ENCODE measurements at places on chromosomes 4 and X.

DNA sequence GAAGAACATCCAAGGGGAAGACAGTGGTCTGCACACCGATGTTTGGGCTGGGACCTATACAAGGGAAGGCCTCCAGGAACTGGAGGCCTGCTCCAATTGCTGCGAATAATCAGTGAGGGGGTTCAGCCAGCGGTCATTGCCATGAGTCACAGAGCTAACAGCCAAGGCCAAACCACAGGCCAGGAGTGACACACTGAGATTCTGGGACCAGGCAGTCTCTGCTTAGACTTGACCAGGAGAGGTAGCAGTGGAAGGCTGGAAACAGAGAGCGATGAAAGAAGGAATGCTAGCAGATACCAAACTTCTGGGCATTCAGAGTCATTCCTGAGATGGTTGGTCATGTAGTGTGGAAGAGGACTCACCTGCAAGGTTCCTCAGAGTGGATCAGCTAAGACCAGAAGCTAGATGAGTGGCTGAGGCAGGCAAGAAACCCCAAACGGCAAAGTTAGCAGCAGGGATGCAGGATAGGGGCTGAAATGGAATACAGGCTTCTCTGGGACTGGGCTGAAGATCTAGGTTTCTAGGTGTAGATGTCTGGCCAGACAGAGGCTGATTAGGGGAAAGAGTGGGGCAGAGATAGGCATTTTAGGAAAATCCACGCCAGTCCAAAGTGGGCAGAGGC lies 54.7 kb downstream of the CNGA2 start:
- peak; percentile 61 for DNase-seq

DNA sequence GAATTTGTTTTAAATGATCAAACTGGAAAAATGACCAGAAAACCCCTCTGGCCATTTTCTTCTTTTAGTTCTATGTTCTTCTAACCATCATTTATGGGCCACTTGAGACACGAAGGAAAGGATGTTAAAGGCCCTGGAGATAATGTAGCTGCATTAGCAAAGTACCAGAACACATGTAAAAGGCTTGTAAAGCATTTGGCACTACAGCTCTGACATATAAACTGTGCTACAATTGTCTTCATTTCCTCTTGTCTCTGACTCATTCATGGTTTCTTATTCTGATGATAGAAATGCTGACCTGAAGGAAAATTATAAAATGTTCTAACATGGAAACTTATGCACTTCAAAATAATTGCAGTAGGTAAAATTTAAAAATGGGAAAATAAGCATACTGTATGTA lies 388.7 kb downstream of the FAT4 start:
- DNase-seq, result no peak

DNA sequence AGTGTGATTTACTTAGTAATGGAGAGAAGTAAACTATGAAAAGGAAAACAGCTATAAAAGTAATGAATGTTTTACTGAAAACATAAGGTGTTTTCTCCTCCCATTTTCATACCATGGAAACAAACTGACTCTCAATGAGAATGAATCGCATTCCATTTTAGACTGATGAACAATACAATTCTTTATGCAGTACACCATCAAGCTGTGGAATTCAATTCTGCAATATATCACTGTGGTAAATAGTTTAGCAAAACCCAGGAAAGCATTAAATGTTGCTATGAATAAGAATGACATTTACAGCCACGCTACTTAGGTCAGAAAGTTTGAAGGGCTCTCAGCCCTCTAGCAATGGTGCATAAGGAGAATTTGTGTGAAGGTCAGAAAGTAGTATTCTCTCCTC lies 7.4 kb downstream of the DCAF8L2 start:
- no peak for DNase-seq

DNA sequence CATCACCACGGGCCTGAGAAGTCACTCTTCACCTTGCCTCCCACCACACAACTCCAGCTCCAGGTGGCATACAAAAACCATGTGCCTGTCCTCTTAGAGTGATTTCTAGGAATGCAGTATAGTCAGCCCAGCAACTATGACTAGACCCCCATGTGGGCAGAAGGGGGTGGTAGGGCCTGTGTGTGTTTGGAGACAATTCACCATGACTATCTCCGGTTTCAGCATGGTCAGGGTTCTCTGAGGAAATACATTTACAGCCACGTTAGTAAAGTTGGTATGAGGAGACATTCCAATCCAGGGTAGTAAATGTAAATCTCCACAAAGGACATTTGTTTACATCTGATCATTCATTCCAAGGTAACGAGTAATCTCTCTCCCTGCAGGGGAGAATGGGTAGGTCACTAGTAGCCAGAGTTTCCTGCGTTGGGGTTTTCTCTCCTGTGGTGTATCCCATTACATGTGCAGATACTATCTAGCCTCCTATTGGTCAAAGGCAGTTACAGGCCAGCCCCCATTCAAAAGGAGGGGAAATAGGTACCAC lies 4.2 kb upstream of the MTMR1 start:
- DNase-seq, result no peak

GRCh38 chr4:14874990-14875389 lies 127.3 kb upstream of the CPEB2 start:
- DNase-seq, result no peak

GRCh38 chr4:105963461-105964400 lies 68.5 kb downstream of the NPNT start:
- no peak for DNase-seq

GRCh38 chr4:146522869-146523205 lies 1.1 kb upstream of the SLC10A7 start:
- DNase-seq, result no peak
